ENCODE measurements at places on chromosomes 3 and 15.

GRCh38 chr3:12964711-12965612, 108.3 kb downstream of the IQSEC1 start:
- no peak for DNase-seq

GRCh38 chr3:43256714-43257461, 29.5 kb upstream of the SNRK start:
- no peak for DNase-seq

DNA sequence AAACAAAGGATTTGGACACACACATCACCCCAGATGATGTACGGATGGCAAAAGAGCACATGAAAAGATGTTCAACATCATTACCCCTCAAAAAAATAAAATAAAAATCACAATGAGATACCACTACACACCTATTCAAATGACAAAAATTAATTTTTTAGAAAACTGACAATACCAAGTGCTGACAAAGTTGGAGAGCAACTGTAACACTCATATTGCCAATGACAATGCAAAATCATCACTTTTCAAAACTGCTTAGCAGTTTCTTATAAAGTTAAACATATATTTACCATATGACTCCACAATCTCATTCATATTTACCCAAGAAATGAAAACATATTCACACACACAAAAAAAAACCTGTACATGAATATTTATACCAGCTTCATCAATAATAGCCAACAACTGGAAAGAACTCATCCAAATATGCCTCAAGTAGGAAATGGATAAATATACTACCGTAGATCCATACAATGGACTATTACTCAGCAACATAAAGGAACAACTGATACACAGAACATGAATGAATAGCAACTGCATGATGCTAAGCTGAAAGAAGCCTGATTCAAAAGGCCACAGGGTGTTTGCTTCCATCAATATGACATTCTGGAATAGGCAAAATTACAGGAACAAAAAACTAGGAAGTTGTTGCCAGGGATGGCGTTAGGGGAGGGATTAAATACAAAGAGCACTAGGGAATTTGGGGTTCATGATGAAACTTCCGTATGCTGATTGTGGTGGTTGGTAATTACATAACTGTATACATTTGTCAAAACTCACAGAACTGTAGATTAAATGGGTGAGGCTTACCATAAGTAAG, 1.3 kb downstream of the FSIP1 start:
- DNase-seq = no peak

DNA sequence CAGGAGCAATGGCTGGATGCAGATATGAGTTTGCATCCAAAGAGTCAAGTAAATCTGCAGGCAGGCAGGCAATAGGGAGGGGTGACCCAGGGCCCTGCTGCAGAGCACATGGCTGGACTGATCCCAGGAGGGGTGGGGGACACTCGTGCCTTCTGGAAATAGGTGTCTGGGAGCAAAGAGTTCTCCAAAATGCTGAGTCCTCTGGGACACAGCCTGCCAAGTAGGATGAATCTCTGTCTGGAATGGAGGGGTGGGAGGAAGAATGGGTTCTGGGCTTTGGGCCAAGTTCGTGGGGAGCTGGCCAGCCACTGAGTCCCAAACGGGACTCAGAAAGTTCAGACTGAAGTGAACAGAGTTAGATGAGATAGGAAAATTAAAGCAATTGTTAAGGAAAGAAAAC, 214.5 kb downstream of the MTHFS start:
- peak; percentile 83 for DNase-seq

- DNase-seq = no peak
Measured at GRCh38 chr15:95883064-95883463, 447.4 kb upstream of the NR2F2 start.

GRCh38 chr15:63233667-63234423, 43.6 kb upstream of the APH1B start:
- DNase-seq = peak; percentile 67

GRCh38 chr15:77836121-77836692, 203.5 kb upstream of the LINGO1 start:
- DNase-seq = peak; percentile 18

- DNase-seq = no peak
Measured at GRCh38 chr15:80932513-80932815, 57.2 kb downstream of the MESD start.

DNA sequence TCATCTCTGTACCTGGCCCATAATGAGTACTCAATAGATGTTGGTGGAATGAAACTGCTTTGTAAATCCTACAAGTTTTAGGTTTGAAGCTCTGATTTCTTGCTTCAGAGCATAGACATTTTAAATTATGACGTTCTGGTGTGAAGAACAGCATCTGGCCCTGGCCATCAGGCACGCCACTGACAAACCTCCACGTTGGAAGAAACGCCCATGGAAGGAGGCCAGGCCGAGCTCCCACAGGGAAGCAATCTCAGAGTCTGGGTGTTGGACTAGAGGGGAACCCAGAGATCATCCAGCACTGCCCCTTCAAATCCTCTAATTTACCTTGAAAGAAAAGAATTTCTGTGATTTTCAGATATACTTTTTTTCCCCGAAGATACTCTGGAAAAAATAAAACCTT, 328.1 kb upstream of the RGMA start:
- no peak for DNase-seq

GRCh38 chr3:161894657-161895056, 398.0 kb downstream of the OTOL1 start:
- DNase-seq = no peak

DNA sequence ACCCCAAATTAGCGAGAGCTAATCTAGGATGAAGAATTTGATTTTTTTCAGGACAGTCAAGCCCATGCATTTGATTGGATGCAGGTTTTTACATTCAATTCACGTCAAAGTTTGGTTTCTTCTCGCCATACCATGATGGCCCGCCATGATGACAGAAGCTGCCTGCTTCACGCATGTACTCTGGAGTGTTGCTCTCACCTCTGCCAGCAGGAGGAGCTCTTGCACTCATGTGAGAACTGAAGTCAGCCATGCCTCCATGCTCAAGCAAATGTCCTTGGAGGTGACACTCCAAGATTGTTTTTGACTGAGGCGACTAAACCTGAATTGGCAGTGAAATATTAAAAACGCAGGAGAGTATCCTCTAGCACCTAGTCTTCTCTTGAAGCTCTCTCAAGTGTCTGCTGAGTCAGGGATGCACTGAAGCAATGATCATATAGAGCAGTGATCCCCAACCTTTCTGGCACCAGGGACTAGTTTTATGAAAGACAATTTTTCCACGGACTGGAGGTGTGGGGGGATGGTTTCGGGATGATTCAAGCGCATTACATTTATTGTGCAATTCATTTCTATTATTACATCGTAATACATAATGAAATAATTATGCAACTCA, 120.9 kb downstream of the SAMMSON start:
- peak; percentile 57 for DNase-seq

- DNase-seq = peak; percentile 89
Measured at GRCh38 chr3:149969110-149969939, 1.4 kb downstream of the PFN2 start.

GRCh38 chr15:74025436-74025835, 30.9 kb downstream of the PML start:
- peak; percentile 61 for DNase-seq

- DNase-seq = no peak
Measured at GRCh38 chr15:82944821-82945220, 7.7 kb downstream of the HOMER2 start.

GRCh38 chr15:99187936-99188335, 61.4 kb downstream of the TTC23 start:
- DNase-seq = no peak
